ENCODE measurements at places on chromosomes 13 and 19.
A peak's percentile ranks its signal among the peaks of the same experiment; 100 is the strongest.

GRCh38 chr13:34162544-34162933, 344.6 kb downstream of the RFC3 start:
- H3K27me3 ChIP-seq, result no peaks in the 10 kb centered on the region
- H3K27ac ChIP-seq, result peak overlapping the region; percentile 34
- H3K4me1 ChIP-seq, result no peaks in the 10 kb centered on the region
- DNase-seq, result no peak
- no peak overlapping the region for H3K4me3 ChIP-seq

GRCh38 chr19:43618921-43619261, 538 bp downstream of the ZNF428 start:
- H3K4me1 ChIP-seq, result peaks cover 10% of the 10 kb centered on the region
- H3K36me3 ChIP-seq, result peaks cover 11% of the 10 kb centered on the region
- H3K27me3 ChIP-seq, result no peaks in the 10 kb centered on the region
- H3K27ac ChIP-seq, result peak overlapping the region; percentile 99

DNA sequence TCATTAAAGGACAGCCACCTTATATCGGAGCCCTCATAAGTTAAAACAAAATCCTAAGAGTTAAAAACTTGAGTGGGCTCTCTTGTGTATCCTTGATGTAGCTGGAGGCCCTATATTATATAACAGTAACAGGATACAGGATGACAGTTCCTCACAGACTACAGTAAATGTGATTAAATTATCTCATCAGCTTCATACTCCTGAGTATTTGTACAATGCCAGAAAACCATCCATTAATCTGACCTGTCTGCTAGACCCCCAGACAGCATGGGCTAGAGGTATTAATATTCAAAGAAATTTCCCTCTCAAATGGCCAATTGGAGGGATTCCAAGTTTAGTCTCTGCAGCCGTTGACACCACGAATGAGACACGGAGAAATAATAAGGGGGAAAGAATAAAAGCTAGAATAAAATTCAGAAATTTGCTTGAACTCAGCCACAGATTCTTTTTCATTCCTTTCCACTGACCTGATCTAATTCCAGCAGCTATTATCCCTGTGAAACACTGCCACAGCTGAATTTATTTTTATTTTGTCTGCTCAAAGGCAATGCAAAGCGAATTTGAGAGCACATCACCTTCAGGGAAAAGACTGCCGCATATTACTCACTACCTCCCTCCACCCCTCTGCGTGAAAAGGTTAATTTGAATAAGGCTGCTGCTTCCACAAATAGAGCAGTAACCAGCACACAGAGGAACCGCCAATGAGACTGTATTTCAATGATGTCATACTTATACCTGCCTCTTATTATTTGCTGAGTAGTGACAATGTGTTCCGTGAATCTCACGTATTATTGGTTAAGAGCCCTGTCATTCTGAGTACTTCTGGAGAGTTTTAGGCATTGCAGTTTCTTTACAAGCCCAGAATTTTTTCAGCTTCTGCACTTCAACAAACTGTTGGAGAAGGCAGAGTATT, 155.9 kb upstream of the KLF12 start:
- peaks cover 23% of the 10 kb centered on the region for H3K4me1 ChIP-seq
- H3K36me3 ChIP-seq, result no peaks in the 10 kb centered on the region
- no peaks in the 10 kb centered on the region for H3K27me3 ChIP-seq

GRCh38 chr19:30369833-30370232, 2.4 kb upstream of the ZNF536 start:
- no peaks in the 10 kb centered on the region for H3K27me3 ChIP-seq
- H3K4me3 ChIP-seq, result no peak overlapping the region
- DNase-seq, result no peak
- H3K27ac ChIP-seq, result no peak overlapping the region

DNA sequence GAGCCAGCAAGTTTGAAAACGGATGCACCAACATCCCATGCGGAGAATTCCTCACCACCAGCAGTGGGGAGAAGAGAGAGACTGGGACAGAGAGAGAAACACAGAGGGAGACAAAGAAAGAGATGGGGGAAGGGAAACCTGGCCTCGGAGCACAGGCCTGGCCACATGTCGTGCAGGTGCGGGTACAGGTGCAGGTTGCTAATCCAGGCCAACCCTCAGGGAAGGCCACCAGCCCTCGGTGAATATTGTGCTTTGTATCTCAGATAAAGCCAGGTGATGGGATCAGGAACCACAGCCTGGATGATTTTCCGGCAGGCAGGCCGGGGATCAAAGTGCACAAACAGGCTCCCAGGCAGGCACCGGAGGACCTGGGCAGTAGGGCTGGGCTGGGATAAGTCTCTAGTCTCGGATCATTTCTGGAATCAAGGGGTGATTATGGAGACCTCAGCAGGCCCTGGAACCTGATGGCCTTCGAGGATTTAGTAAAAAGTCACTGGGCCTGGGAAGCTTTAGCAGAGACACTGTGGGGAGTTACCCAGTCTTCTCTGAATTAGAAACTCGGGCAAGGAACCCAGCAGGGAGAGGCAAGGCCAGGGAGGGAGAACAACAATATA, 3.7 kb downstream of the GAS6 start:
- no peaks in the 10 kb centered on the region for H3K36me3 ChIP-seq
- H3K27me3 ChIP-seq, result peaks cover 42% of the 10 kb centered on the region
- H3K4me3 ChIP-seq, result no peak overlapping the region
- peak overlapping the region; percentile 76 for H3K27ac ChIP-seq

DNA sequence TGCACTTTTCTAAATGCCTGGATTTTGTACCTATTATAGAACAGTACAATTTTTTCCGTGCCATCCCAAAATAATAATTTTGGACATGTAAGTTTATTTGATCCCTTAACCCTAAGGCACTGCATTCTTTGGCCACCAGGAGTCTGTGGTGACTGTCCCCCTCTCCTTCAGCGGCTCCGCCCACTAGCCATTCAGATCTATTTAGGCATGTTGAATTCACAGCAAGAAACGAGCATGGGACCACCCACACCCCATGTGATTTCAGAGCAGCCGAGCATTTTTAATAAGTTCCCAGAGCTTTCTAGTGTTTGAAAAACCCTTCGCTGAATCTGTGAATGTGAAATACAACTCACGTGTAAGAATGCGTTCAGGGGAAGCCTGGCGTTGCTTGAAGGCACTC, 567.5 kb downstream of the MYO16 start:
- H3K27ac ChIP-seq, result no peak overlapping the region
- H3K4me3 ChIP-seq, result no peak overlapping the region
- H3K4me1 ChIP-seq, result peaks cover 29% of the 10 kb centered on the region
- H3K27me3 ChIP-seq, result no peaks in the 10 kb centered on the region

GRCh38 chr19:35088131-35088913, 27.3 kb upstream of the FXYD3 start:
- no peaks in the 10 kb centered on the region for H3K36me3 ChIP-seq
- H3K27ac ChIP-seq, result no peak overlapping the region
- H3K4me1 ChIP-seq, result no peaks in the 10 kb centered on the region
- no peaks in the 10 kb centered on the region for H3K27me3 ChIP-seq
- H3K4me3 ChIP-seq, result no peak overlapping the region
- DNase-seq, result no peak
